Ammon's horn (tissue), 1 donor: ENCODE measurements at places on chromosomes 3 and 15.

DNA sequence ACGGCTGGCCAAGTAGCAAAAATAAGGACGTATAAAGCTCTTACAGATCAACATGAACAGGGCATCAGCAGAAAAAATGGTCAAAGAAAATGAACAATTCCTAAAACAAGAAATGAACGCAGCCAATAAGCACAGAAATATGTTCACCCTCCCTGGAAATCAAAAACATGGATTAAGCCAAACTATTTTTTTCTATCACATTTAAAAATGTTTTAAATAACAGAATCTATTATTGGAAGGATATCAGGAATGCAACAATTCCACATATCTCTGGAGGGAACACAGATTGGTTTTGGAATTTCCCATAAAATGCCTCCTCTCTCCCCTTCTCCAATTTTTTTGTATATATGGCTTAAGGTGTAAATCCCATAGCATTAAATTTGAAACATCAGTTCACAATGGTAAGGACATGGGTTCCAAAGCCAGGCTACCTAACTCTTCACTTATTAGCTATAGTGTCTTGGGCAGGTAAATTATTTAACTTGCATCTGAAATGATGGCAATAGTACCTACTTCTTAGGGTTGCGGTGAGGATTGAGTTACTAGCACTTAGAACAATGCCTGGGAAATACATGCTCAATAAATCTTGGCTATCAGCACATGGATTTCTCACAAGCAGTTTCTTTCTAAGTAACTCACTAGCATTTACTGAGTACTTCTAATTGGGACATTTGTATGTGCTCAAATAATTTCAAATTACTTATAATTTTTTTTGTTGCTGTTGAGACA is 10.1 kb downstream of the UACA start:
- no peak for DNase-seq

- no peak for DNase-seq
Measured at GRCh38 chr3:71376911-71377310, 206.6 kb downstream of the FOXP1 start.

GRCh38 chr15:90071220-90071807 is 31.0 kb downstream of the IDH2 start:
- DNase-seq, result peak; percentile 88

DNA sequence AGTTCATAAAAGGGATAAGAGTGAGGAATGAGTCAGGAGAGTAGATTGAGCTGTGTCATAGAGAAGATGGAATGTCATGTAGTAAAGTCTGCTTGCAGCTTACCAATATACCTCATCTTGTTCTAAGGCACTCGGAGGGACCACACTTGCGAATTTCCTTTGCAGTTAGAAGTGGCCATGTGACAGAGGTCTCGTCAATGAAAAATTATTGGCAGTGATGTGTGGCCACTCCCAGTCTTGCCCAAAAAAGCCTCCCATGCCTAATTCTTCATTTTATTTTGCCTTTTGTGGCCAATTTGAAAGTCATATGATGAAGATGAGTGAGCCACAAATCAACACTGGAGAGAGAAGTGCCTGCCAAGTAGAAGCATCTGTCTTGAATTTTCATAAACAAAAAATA is 465.6 kb upstream of the ZNF385D start:
- DNase-seq, result no peak

DNA sequence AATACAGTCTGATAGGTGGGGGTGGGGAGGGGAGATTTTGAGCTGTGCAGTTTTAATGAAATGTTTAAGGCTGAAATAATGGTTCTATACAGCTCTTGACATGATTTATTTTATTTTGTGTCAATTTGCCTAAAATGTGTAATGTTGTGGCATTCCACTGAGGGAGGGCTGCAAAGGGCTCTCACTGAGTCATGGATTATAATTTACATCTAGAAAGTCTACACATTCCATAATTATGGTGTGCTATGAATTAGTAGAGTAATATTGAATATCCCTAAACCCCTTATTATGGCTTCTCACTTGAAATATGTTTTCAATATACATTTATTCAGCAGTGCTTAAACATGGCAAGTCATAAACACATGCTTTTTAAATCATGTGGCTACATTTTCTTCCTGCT is 103.9 kb downstream of the RARB start:
- DNase-seq, result no peak

GRCh38 chr15:58771621-58772250 is 634 bp downstream of the MINDY2 start:
- peak; percentile 58 for DNase-seq

DNA sequence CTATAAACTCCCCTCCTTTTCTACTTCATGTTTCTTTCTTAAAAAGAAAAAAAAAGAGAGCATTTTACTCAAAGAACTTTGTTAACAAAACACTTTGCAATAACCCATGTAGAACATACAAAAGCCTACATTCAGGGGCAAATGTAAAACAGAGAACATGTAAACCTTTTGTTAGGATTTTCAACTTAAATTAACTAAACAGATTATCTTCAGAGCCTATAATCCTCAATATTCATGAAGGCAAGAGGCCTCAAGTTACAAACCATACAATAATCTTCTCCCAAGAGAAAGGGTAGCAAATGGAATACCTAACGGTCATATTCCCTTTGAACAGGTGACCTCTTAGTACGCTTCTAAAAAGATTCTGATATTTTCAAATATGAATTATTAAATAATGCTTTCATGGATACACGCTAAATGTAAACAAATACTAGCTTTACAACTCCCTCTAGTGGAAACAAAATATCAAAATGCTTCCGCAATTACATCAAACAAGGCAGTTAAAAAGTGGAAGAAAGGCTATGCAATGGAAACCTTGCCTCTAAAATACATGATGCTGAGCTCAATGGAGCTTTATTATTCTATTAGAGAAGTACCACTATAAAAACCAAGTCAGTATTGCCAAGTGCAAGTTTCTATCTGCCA is 9.9 kb downstream of the CEP152 start:
- DNase-seq, result peak; percentile 43

GRCh38 chr3:33749546-33750210 is 31.6 kb upstream of the CLASP2 start:
- DNase-seq, result no peak

GRCh38 chr15:89780601-89781000 is 4.5 kb downstream of the MESP2 start:
- no peak for DNase-seq

GRCh38 chr3:160931474-160931873 is 173.7 kb downstream of the B3GALNT1 start:
- no peak for DNase-seq

DNA sequence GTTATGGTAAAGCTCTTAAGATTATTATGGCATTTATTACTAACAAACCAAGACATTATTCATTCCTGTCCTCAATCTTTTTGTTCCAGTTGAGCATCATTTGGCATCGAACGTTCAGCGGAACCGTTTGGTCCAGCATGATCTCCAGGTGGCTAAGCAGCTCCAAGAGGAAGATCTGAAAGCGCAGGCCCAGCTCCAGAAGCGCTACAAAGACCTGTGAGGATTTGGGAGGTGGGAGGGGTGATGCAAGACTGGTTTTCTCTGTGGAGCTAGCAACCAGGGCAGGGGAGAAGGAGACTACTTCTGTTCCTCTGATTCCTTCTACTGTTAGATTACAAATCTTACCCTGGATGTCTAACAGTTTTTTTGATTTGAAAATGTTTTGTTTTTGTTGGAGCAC is 27.6 kb upstream of the UTS2B start:
- no peak for DNase-seq

GRCh38 chr3:194472290-194472920 is 14.4 kb downstream of the ATP13A3 start:
- DNase-seq, result peak; percentile 81

DNA sequence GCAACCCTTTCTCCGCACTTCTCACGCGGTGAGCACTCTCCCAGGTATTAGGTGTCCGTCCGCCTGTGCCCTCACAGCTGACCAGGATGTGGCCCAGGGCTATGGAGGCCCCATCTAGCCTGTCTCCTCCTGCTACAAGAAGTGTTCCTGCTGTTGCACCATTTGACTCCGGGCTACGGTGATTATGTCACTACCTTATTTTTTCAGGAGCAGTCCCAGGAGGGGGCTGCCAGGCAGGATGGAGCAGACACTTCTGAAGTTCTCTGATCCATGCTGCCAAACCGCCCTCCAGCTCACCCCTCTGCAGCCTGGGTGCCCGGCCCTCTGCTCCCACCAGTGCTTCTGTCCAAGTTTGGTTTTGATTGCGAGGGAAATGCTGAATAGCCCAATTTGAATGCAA is 36.9 kb downstream of the ZXDC start:
- DNase-seq, result no peak

DNA sequence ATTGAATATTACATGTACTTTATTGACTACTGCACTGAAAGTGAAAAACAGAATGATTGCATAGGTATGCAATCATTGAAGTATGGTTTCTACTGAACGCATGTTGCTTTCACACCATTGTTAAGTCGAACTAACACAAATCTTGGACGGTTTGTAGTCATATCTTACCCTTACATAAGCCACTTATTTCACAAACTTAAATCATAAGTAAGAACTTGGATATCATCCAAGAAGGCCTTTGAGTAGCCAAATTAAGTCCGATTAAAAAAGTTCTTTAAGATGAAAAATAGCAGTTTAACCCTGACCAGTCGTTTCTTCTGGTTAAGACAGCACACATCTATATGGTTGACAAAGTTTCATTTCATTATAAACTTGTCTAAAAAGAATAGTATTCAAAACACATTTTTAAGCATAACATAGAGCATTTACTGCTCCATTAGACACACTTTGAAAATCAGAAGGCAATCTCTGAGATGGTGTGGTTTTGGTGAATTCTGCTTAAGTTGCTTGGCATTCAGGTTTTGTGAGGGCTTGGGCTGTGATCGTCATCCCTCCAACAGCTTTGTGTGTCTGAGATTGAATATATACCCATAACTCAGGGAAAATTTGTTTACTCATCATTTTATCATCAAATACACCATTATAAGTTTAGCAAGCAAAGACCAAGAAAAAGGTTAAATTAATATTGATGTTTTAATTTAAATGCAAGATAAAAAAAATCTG is 92.2 kb downstream of the NFKBIZ start:
- DNase-seq, result no peak

GRCh38 chr3:151209654-151210053 is 6.6 kb upstream of the GPR171 start:
- DNase-seq, result no peak

GRCh38 chr3:142628801-142629200 is 32.6 kb downstream of the PLS1 start:
- DNase-seq, result peak; percentile 36

GRCh38 chr3:127108796-127109195 is 84.1 kb upstream of the PRR23E start:
- no peak for DNase-seq

DNA sequence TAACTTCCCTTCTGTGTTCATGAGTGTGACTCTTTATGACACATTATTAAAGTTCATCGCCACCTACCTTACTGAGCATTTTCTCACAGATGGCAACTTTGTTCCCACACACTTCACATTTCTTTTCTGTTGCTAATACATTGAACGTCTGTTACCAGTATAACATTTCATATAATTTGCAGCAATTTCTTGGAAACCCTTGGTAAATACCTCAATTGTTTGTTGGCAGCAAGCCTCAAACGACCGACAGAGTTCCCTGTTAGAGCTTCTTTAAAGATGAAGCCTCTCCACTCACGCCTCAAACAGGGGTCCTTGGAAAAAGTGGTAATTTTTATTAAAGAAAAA is 3.2 kb upstream of the CHSY1 start:
- DNase-seq, result no peak

- no peak for DNase-seq
Measured at GRCh38 chr3:130383424-130383823, 38.0 kb downstream of the COL6A5 start.

GRCh38 chr3:114451561-114452018 is 157.8 kb downstream of the TIGIT start:
- DNase-seq, result peak; percentile 81

GRCh38 chr3:16302082-16302631 is 37.1 kb downstream of the OXNAD1 start:
- peak; percentile 34 for DNase-seq

DNA sequence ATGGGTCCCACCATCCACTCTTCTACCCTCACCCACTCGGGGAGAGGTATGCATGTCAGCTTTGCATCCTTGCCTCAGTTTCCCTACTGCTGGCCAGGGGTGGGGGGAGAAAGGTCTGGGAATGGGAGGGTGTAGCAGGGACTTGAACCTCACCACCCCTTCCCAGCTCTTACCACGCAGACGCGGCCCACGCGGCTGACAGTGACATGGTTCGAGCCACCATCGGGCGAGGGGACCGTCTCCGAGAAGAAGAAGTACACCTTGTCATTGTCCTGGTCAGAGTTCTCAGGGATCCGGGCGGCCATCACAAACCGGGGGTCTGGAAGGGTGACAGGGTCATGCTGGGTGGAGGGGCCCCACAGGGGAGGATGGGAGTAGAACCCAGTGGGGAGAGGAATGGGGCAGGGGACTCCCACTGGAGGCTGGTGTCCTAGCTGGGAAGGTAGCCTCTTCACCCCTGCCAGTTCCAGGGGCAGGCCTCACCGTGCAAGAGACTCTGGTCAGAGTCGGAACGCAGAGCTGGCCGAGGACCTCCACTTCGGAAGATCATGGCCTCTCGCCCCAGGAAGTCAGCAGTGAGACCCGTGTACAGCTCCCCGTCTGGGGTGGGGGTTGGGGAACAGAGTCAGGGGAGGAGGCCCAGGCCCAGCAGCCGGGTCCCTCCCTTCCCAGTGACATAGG is 3.7 kb downstream of the SEMA3G start:
- DNase-seq, result no peak

- no peak for DNase-seq
Measured at GRCh38 chr3:66004244-66004643, 34.5 kb downstream of the MAGI1 start.

DNA sequence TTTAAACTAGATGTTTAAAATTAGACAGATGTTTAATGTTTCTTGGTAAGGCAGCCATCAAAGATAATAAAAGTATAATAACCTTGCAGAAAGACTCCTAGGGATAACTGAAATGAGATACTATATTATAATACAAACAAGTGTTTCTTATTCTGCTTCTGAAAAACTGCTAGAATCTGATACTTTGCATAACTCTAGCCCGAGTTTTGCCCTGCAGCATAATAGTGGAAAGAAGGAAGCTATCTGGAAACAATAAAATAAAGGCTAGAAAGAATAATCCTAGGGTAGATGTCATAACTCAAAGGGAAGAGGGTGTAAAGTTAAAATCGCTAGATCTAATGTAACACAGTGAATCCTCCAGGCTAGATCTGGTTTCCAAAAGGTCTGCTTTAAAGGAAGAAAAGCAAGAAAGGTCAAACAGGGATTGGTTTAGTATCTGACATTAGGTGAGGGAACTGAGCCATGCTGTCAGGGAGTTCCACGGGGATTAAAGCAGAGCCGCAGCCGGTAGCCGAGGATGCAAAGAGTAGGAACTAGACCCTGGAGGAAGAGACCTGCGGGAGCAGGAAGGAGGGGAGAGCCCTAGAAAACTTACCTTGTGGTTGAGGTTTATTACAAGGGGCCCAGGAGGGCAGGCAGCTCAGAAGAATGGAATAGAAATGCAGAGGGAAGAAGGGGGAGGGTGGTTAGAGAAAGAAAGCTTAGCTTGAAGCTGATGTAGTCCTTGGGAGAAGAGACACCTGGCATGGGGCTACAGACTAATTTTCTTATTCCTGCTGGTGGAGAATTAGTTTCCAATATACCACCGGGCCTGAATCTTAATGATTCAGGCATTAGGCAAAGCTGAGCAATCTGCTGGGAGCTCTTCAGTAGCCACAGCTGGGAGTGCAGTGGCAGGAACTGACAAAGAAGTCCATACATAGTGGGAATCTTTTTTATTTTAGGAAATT is 46.1 kb upstream of the TUSC7 start:
- DNase-seq, result no peak

- no peak for DNase-seq
Measured at GRCh38 chr3:64836097-64836496, 148.3 kb upstream of the ADAMTS9 start.

- DNase-seq, result no peak
Measured at GRCh38 chr15:39194106-39194830, 386.6 kb upstream of the THBS1 start.

- DNase-seq, result peak; percentile 89
Measured at GRCh38 chr3:4466741-4467521, at the start of gene SUMF1. Gene SUMF1 (minus strand): TSS chr3:4467269. CDS start chr3:4467245, 24 bp downstream.
